CD8-positive, alpha-beta memory T cell (primary cell): ENCODE measurements at places on chromosomes 13 and 19. TPM values are rescaled to one million over a fixed set of nuclear protein-coding genes. Genes with fewer than 3 reads are reported as not detected.

REX1BD gene
- 107 TPM for total RNA-seq

SKA3 gene
- total RNA-seq, result 28.3 TPM

DNA sequence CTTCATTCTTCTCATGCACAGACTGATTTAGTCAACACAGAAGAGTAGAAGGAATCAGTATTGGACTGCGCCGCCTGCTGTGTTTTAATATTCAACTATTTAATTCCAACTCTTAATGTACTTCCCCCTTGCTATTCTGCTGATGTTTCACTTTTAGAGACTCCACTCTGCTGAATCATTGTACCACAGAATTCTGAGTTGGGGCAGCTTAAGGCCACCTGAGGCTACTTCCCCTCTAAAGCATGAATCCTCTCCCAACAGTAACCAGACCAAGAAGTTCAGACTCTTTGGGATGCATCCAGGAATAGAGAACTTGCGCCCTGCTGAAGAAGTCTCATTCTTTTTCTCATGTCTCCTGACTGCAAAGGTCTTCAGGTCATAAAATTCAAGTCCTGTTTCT, 708.8 kb downstream of the UQCRFS1 start:
- no peak for DNase-seq

DNA sequence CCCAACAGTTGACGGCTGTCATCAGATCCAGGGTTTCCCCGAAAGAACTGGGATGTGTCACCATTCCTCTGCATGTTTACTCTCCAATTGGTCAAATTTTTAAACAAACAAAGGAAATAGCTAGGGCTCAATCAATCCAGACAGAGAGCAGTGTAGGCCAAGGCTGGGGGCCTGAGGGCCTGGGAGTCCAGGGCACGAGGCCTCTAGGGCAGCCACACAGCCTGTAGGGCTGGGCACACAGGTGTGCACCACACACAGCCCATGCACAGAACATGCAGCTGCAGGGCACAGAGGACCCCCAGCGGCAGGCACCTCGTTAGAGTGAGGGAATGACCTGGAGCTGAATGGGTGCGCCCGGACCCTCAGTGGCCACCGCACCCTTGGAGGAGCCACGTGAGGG, 9.5 kb downstream of the MIER2 start:
- DNase-seq, result no peak

GRCh38 chr19:4600893-4601292, 38.4 kb upstream of the TNFAIP8L1 start:
- DNase-seq, result no peak
